ENCODE measurements at places on chromosomes 12 and 14. TPM values are rescaled to one million over a fixed set of nuclear protein-coding genes. Genes with fewer than 3 reads are reported as not detected.
A peak's percentile ranks its signal among the peaks of the same experiment; 100 is the strongest.

DTD2 gene
- total RNA-seq, result 21.2 TPM

OTOGL gene
- 1.3 TPM for total RNA-seq

GRCh38 chr12:33472299-33472698 is 32.7 kb upstream of the SYT10 start:
- no peaks in the 10 kb centered on the region for H3K27me3 ChIP-seq
- no peak overlapping the region for H3K4me3 ChIP-seq
- DNase-seq, result no peak

GRCh38 chr12:125755512-125755911 is 690.3 kb downstream of the AACS start:
- H3K27me3 ChIP-seq, result no peaks in the 10 kb centered on the region
- no peak overlapping the region for H3K27ac ChIP-seq
- H3K4me3 ChIP-seq, result no peak overlapping the region
- H3K36me3 ChIP-seq, result no peaks in the 10 kb centered on the region
- H3K4me1 ChIP-seq, result no peaks in the 10 kb centered on the region

GRCh38 chr12:112941528-112942335 is 3.5 kb downstream of the OAS3 start:
- no peak overlapping the region for H3K27ac ChIP-seq
- no peak overlapping the region for H3K4me3 ChIP-seq
- H3K27me3 ChIP-seq, result no peaks in the 10 kb centered on the region
- DNase-seq, result no peak
- H3K4me1 ChIP-seq, result no peaks in the 10 kb centered on the region

GRCh38 chr12:71646512-71646911 is 17.1 kb downstream of the ZFC3H1 start:
- no peak for DNase-seq
- no peaks in the 10 kb centered on the region for H3K27me3 ChIP-seq
- no peak overlapping the region for H3K4me3 ChIP-seq
- no peak overlapping the region for H3K27ac ChIP-seq

DNA sequence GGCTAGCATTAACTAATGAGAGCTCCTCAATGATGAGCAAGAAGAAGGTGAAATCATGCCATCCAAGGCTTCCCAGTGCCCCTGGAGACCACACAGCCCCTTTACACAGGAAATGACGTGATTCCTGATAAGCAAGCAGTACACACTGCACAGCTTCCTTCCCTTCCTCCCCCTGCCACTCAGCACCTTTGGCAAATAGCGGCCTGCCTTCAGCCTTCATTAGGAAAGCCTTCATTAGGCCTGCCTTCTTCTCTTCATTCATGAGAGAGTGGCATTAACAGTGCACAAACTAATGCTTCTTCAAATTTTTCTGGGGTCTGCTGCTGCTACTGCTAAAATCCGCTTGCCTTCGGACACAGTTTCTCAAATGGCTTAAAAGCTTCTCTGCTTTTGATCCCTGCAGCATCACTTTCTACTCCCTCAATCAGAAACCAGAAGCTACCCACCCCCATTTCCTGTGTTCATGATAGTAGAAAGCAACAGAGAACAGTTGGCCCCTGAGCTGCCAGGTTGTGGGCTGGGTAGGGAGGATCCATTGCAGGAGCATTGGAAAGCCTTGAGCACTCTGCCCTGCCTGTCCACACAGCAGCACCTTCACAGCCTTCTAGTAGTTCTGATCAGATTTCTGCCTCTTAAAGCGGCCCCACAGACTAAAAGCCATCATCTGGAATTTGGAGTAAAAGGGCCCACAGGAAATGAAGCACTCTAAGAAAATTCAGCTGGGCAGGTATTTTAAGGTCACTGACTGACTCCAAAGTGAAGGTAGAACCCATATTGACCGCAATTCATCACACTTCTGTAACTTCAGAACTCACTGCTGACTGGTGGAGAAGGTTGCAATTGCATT is 103.8 kb upstream of the ETV6 start:
- H3K36me3 ChIP-seq, result no peaks in the 10 kb centered on the region
- no peak overlapping the region for H3K4me3 ChIP-seq
- peaks cover 4% of the 10 kb centered on the region for H3K27me3 ChIP-seq
- no peaks in the 10 kb centered on the region for H3K4me1 ChIP-seq

GRCh38 chr12:24195063-24195462 is 245.6 kb upstream of the SOX5 start:
- H3K36me3 ChIP-seq, result no peaks in the 10 kb centered on the region
- no peaks in the 10 kb centered on the region for H3K27me3 ChIP-seq
- no peak overlapping the region for H3K4me3 ChIP-seq
- DNase-seq, result no peak
- H3K4me1 ChIP-seq, result no peaks in the 10 kb centered on the region
- no peak overlapping the region for H3K27ac ChIP-seq

DNA sequence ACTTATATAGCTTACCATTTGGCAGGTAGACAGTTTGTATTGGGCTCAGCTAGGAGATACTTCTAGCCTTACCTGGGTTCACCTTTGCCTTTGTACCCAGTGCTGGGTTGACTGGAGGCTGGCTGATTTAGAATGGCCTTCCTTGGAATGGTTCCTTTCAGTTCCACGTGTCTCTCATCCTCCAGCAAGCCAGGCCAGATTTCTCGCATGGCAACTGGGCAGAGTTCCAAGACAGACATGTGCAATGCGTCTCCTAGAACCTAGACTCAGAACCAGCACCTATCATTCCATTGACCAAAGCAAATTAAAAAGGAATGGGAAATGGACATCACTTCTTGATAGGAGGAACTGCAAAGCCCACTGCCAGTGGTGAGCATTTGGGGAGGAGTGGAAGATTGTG is 79.1 kb upstream of the BDKRB2 start:
- no peak overlapping the region for H3K4me3 ChIP-seq
- H3K27ac ChIP-seq, result no peak overlapping the region
- DNase-seq, result no peak
- no peaks in the 10 kb centered on the region for H3K36me3 ChIP-seq
- peaks cover 23% of the 10 kb centered on the region for H3K4me1 ChIP-seq

DNA sequence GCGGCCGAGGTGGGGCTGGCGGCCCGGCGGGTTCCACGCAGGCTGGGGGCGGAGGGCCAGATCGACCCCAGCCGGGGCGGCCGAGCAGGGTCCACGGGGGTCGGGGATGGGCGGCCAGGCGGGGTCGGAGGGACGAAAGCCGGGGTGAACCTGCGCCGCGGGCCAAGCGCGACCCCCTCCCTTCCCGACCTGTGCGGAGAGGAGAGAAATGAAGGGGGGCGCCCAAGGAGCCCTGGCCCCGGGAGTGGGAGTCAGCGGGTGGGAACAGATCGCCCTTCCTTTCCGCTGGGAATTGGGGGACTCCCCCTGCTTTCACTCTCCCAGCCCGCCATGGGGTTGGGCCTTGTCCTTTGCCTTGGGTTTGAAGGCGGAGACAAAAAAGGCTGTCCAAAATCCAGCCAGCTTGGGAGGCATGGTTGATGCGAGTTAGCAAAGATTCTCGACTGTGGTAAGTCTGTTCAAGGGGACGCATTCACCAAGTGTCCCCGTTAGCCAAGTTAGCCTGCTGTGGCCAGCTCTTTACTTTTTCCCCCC is 559 bp upstream of the CKAP4 start:
- H3K4me1 ChIP-seq, result peaks cover 38% of the 10 kb centered on the region
- H3K27ac ChIP-seq, result peak overlapping the region; percentile 96
- H3K27me3 ChIP-seq, result no peaks in the 10 kb centered on the region
- H3K36me3 ChIP-seq, result peaks cover 11% of the 10 kb centered on the region

- no peak for DNase-seq
- no peaks in the 10 kb centered on the region for H3K4me1 ChIP-seq
- no peaks in the 10 kb centered on the region for H3K27me3 ChIP-seq
- H3K27ac ChIP-seq, result no peak overlapping the region
- H3K36me3 ChIP-seq, result no peaks in the 10 kb centered on the region
- no peak overlapping the region for H3K4me3 ChIP-seq
Measured at GRCh38 chr14:90608929-90609341, 207.3 kb downstream of the TTC7B start.

DNA sequence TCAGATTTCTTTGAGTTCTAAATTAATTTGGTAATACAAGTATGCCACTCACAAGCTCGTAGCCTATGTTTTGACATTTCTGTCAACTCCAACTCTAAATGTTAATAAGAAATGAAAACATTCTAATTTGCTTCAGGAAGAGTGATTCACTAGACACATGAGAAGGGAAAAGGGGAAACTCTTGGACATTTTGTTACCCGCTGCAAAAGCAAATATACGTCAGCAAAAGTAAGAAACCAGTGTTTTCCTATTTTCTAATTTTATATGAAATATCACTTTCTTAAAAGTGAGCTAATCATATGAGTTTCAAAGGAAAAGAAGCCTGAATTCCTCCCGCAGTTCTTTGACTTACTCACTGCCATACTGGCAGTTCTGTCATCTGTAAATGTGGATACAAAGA is 162.3 kb downstream of the GRIP1 start:
- H3K27ac ChIP-seq, result no peak overlapping the region
- no peaks in the 10 kb centered on the region for H3K4me1 ChIP-seq
- peak; percentile 1 for DNase-seq
- no peaks in the 10 kb centered on the region for H3K36me3 ChIP-seq

PPP2R5E gene
- total RNA-seq, result 16.9 TPM

- H3K27ac ChIP-seq, result peak overlapping the region; percentile 87
- H3K4me3 ChIP-seq, result peak overlapping the region; percentile 95
- H3K36me3 ChIP-seq, result peaks cover 17% of the 10 kb centered on the region
- peaks cover 45% of the 10 kb centered on the region for H3K4me1 ChIP-seq
Measured at GRCh38 chr14:69398818-69399210, 322 bp downstream of the SLC39A9 start.

CCDC196 gene
- total RNA-seq, result not detected

SIX1 gene
- total RNA-seq, result 11.7 TPM

HNF1A gene
- total RNA-seq, result not detected

DNA sequence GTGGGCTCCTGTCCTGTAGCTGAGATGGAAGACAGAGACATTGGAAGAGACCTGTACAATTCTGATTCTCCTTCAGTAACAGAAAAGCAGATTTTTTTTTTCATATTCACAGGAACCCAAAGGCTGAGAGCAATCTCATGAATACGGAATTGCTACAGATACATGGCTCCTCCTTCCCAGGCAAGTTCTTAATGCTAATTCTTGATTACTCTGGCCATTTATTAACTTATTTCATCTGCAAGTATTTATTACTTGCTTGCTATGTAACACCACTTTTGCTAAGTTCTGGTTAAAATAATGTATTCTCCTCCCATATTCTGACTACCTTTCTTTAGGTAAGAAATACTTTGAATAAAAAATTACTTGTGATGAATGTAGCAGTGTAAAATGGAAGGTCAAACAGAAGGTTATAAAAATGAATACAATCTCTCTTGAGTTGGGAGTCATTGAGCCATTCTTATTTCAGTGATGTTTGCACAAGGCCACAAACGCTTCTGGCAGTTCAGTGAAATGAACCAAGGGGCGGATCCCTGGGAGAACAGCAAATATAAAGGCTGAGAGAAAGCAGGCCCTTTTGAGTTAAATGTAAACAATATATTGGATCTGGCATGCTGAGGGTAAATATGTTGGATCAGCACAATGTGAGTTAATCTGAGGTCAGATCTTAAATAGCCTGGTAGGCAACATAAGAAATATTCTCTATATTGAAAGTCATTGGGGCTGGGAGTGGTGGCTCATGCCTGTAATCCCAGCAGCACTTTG is 37.6 kb downstream of the MUCL1 start:
- no peak for DNase-seq
- H3K4me1 ChIP-seq, result no peaks in the 10 kb centered on the region
- peaks cover 15% of the 10 kb centered on the region for H3K27me3 ChIP-seq

- no peak overlapping the region for H3K4me3 ChIP-seq
- H3K27ac ChIP-seq, result no peak overlapping the region
- no peaks in the 10 kb centered on the region for H3K27me3 ChIP-seq
- peak; percentile 41 for DNase-seq
- peaks cover 57% of the 10 kb centered on the region for H3K4me1 ChIP-seq
Measured at GRCh38 chr14:72610831-72611200, 283.1 kb downstream of the DPF3 start.

- H3K36me3 ChIP-seq, result no peaks in the 10 kb centered on the region
- no peak for DNase-seq
- H3K27me3 ChIP-seq, result no peaks in the 10 kb centered on the region
- no peak overlapping the region for H3K27ac ChIP-seq
- H3K4me3 ChIP-seq, result no peak overlapping the region
Measured at GRCh38 chr12:117294189-117294603, 67.2 kb downstream of the NOS1 start.

DNA sequence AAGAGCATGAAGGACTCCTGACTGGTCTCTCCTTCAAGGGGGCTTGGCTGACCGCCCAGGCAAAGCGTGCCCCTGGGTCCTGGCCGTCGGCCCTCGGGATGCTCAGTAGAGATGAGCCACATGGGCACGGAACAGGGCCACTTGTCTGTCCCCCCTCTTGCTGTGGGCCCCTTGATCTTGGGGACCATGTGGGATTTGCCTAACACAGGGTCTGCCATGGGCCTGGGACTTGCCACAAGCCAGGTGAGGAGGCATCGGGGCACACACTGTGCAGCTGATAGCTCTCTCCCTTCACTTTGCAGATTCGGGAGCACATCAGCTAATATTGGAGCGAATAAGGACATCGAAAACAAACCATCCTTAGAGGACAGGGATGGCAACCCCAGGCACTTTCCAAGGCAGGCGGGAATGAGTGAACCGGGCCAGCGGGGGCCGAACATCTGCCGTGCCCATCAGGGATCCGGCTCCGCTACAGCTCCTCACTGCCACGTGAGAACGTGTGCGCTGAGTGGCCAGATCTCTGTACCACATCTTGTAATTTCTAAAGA is 88.1 kb downstream of the PIWIL1 start:
- no peaks in the 10 kb centered on the region for H3K4me1 ChIP-seq
- no peak overlapping the region for H3K4me3 ChIP-seq
- no peaks in the 10 kb centered on the region for H3K27me3 ChIP-seq
- H3K27ac ChIP-seq, result no peak overlapping the region
- DNase-seq, result no peak

GRCh38 chr12:19031032-19031431 is 98.5 kb upstream of the PLEKHA5 start:
- H3K4me1 ChIP-seq, result peaks cover 29% of the 10 kb centered on the region
- no peaks in the 10 kb centered on the region for H3K36me3 ChIP-seq

DNA sequence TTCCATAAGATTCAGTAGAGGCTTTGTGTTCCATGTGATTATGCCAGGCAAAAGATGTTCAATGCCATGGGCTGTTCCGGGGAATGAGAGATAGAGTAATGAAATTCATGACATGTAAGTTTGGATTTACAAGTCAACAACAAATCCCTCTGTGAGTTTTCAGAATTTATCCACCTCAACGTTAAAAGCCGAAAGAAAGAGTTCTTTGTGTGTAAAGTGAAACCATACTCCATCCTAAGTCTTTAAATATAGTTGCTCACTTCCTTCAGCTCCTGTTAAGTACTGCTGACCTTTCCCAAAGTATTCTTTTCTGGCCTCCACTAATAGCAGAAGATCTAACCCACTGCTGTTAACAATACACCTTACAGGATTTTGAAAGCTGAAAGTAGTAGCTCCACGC is 190.0 kb downstream of the TMX1 start:
- H3K36me3 ChIP-seq, result no peaks in the 10 kb centered on the region
- peak; percentile 8 for DNase-seq
- H3K27ac ChIP-seq, result 0 out of 2 replicates have a peak overlapping the region, but pooled peaks have one; percentile 8
- peak overlapping the region; percentile 24 for H3K4me3 ChIP-seq

GRCh38 chr12:72618764-72619163 is 346.6 kb downstream of the TRHDE start:
- H3K4me1 ChIP-seq, result no peaks in the 10 kb centered on the region
- H3K27me3 ChIP-seq, result no peaks in the 10 kb centered on the region
- no peaks in the 10 kb centered on the region for H3K36me3 ChIP-seq
- DNase-seq, result no peak
